ENCODE measurements at places on chromosomes 12 and 14.

GRCh38 chr12:80714846-80715245 is 1.9 kb upstream of the MYF5 start:
- DNase-seq: no peak

- no peak for DNase-seq
These were observed 36.4 kb upstream of the STON2 start for GRCh38 chr14:81436296-81437138.

- no peak for DNase-seq
These were observed 42.3 kb upstream of the GLIPR1 start for GRCh38 chr12:75438059-75438754.

DNA sequence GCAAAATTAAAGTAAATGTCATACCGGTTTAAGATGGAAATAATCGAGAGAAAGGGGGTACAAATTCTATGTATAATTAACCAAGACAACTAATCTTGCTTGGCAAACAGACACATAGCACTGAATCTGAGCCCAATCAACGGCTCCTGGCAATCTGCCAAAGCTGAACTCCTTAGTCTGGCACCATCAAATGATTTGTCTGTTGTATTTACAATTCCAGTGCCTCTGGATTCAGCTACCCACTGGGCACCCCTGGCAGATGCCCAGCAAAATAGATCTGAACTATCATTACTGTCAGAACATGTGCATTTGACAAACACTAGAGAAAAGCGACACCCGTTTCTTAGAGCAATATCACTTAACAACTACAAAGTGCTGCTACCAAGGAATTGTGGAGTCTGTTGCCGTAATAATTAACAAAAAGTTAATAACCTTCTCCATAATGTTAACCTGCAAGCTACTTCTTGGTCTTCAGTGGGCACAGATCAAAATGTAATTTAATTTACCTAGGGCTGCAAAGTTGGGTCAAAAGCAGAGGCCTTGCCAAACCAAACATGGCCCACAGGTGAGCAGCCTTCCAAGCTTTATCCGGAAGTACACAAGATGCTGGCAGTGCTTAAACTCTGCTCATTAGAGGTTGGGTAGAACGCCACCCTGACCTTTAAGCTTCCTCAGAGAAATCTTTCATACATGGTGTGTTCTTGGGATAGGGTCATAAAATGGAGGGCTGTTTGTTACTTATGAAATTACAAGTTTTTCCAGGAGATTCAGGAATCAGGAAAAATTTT is 7.6 kb downstream of the EGLN3 start:
- DNase-seq: no peak

GRCh38 chr12:124821252-124822200 is 42.1 kb downstream of the SCARB1 start:
- no peak for DNase-seq

DNA sequence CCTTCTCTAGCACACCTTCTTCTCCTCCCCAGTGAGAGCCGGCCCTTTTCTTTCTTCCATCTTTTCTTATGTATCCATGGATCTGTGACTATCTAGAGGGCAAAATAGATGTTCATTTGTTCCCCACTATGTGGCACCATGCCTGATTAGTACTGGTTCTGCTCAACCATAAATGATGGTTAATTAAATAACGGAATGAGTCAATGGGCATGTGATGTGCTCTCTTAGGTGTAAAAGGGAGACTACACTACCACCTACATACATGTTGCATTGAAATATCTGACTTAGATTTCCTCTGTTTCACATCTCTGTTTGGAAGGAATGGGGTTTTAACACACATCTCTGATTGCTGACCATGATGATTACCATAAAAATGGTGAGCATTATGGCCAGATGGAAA is 116.5 kb downstream of the BTG1 start:
- DNase-seq: no peak

- no peak for DNase-seq
These were observed 3.5 kb upstream of the PTPN6 start for GRCh38 chr12:6947615-6948014.

- no peak for DNase-seq
These were observed 10.8 kb downstream of the SETD1B start for GRCh38 chr12:121814429-121815119.

DNA sequence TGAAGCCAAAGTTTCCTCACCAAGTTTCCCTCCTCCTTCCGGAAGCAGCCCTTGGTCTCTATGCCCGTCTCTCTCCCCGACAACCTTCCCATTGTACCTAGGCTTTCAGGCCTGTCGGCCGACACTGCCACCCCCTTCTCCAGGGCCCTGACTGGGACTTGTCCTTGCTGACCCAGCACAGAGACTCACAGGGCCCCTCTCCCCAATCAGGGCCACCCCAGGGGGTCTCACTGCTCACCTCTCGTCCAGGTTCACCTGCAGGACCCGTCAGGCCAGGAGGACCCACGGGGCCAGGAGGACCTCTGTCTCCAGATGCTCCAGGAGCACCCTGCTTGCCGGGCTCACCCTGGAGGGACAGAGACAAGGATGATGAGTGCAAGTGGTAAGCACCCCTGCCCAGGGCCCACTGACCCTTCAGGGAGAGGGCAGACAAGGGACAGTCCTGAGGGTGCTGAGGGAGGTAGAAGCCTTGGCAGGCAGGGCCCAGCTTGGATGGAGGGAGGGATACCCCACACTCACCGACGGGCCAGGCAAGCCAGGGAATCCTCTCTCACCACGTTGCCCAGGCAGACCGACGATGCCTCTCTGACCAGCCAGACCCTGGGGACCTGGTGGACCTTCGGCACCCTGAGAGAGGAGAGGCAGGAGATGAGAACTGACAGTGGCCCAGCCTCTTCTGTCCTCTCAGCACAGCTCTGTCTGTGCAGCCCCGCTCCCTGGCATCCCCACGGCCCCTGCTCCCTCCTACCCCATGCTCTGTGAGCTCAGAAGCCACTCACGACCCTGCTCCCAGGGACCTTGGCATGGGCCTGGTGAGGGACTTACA is 14.6 kb downstream of the TMEM106C start:
- no peak for DNase-seq

GRCh38 chr14:22552827-22553076 is 36.3 kb downstream of the DAD1 start:
- no peak for DNase-seq

DNA sequence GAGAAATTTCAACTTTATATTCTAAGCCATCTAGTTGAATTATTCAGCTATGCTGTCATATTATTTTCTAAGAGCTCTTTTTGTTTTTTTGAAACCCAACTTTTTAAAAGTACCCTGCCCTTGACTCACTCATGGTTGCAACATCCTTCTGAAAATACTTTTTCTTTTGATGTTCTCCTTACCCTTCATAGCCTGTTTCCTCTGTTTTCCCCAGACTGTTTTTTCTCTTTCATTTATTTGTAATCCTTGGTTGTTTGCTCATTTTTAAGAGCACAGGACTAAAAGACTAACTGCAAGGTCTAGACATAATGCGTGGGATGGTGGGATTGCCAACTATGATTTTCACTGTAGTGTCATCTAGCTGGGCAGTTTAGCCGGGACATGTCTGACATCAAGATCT is 21.2 kb upstream of the CDKL1 start:
- no peak for DNase-seq

- no peak for DNase-seq
These were observed 1190.3 kb downstream of the GALC start for GRCh38 chr14:86802726-86803125.

- no peak for DNase-seq
These were observed 17.1 kb downstream of the FICD start for GRCh38 chr12:108531929-108532848.

GRCh38 chr12:49198431-49199155 is 9.7 kb upstream of the TUBA1A start:
- DNase-seq: no peak

- DNase-seq: no peak
These were observed 687.6 kb downstream of the GALC start for GRCh38 chr14:87305345-87305744.
